ENCODE measurements at places on chromosomes 6 and 20.

DNA sequence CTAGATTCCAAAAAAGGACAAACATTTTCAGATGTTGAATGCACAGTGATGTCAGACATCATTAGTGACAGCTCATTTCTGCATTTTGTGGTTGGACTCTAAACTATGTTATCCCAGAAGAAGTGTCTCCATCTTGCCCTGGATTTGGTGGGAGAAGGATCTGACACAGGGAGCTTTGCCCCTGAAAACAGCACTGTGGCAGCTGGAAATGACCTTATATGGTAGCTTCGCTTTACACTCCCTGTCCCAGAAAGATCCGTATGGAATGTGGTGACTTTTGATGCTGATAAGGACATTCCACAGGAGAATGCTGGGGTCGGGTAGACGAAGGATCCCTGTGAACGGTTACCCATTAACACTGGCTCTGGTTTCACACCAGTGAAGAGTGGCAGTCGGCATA lies 87.2 kb upstream of the EDN1 start:
- no peak for DNase-seq

DNA sequence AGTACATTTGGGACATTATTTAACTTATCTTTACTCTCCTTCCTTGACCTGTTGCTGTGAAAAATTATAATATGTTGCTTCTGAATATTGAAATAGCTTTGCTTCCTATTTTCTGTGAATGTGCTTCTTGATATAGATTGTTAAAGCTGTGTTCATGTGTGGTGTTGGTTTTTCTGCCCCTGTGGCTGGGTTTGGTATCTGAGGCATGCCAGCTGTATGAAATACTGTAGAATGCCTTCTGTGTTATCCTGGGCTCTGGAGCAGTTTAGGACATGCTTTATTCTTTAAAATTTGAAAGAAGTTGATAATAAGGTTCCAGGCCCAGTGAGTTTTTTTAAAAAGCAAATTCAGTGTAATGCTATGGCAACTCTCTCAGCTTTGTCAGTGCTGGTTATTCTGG lies 71.7 kb downstream of the HIVEP1 start:
- no peak for DNase-seq

GRCh38 chr20:11350126-11351005 lies 567.3 kb upstream of the BTBD3 start:
- DNase-seq = no peak

- peak; percentile 75 for DNase-seq
These were observed 541 bp downstream of the SNX21 start for GRCh38 chr20:45833883-45834796.

DNA sequence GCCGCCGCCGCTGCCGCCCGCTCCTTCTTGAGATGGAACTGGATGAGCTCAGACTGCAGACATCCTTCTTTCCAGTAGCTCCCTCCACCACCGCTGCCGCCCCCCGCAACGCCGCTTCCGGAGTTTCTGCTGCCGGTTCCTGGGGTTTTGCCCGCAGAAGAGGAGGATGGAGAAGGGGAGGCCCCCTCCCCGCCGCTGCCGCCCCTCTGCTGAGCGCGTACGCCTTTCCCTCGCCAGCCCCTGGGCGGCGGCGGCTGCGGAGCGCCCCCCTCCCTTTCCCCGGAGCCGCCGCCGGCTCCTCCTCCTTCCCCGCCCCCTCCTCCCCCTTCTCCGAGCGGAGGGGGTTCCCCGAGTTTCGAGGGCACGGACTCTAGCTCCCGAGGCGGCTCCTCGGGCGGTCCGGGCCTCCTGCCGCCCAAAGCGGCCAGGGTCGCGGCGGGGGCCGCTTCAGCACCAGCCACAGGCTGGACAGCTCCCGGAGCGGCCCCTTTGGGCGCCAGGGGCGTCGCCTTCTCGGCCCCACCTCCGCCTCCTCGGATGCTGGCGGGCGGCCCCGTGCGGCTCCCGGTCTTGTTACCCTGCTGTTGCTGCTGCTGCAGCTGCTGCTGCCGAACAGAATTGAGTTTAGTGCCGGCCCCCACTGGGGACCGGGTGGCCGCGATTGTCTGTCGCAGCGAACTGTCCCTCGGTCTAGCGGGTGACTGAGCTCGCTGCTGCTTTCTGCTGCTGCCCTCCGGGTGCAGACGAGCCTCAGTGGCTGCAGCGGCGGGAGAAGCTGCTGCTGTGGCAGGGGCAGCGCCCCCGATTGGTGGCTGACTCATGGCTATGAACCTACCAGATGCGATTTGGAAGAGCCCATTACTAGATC lies 3.1 kb downstream of the MTCL3 start:
- DNase-seq = peak; percentile 66

DNA sequence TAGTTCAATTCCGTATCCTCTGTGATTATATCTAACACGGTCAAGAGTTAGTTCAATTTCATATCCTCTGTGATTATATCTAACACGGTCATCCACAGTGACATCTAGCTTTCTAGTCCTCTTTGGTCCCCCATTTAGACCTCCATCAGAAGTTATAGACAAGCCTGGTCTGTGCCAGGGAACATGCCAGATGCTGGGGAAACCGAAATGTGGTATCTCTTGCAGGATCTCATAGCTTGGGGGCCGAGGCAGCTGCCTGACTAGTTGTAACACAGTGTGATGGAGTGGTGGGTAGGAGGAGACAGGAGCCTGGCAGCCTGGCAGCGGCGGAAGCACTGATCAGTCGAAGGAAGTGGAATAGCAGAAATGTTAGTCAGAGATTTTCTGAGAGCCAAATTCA lies 13.8 kb upstream of the SMOC2 start:
- DNase-seq = no peak

GRCh38 chr20:2385496-2385895 lies 4.8 kb downstream of the TGM6 start:
- DNase-seq = no peak

DNA sequence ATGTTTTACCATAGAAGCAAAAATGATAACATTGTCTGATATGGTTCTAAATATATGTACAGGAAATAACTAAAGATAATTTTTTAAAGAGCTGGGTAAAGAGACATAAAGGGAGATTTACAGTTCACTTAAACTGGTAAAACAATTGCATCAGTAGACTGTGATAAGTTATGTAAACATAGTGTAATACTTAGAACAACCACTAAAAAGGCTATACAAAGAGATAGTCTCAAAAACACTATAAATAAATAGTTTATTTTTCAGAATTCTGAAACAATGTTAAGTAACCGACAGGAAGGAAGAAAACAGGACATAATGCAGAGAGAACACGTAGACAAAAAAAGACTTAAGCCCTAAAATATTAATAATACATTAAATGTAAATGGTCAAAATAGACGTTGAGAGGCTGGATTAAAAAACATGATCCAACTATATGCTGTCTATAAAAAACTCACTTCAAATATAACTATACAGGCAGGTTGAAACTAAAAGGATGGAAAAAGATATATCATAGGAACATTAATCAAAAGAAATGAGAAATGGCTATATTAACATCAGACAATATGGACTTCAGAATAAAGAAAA lies 32.7 kb upstream of the ATXN1 start:
- DNase-seq = no peak

DNA sequence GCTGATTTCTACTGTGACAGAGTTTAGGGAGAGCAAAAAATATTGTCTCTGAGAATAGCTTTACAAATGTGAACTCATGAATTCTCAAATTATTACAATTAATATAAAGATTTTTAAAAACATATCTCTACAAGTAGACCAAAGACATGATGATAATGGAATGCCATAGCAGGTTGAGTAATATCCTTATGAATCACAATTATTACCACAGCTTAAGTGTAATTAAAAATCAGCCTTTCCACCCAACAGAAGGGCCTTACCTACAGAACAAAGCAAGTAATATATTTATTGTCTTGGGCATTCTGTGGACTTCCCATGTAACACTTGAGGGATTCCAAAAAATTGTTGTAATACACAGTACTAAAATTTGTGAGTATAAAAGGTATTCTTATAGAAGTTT lies 1099.6 kb upstream of the GJE1 start:
- DNase-seq = no peak

- peak; percentile 76 for DNase-seq
These were observed 41.1 kb upstream of the PTGIS start for GRCh38 chr20:49608752-49609670.

GRCh38 chr6:152348116-152348515 lies 289.0 kb downstream of the SYNE1 start:
- no peak for DNase-seq

DNA sequence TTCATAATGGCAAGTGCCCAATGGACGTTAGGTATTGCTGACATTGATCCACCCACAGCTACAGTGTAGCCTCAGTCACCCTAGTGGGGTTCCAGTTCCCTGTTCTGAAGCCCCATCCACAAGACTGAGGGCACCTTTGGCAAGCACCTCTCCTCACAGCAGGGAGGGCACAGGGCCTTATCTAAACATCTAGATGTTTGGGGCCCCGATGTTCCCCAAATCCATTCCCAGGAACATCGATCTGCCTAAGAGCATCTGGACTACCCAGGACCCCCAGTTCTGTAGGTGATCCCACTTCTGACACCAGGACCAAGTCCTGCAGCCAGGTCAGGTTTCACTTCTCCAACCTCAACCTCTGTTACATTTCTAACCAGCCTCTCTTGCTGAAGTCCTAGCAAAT lies 10.6 kb downstream of the APCDD1L start:
- DNase-seq = no peak

- DNase-seq = peak; percentile 83
These were observed 67.2 kb downstream of the PTPN1 start for GRCh38 chr20:50577175-50578018.

DNA sequence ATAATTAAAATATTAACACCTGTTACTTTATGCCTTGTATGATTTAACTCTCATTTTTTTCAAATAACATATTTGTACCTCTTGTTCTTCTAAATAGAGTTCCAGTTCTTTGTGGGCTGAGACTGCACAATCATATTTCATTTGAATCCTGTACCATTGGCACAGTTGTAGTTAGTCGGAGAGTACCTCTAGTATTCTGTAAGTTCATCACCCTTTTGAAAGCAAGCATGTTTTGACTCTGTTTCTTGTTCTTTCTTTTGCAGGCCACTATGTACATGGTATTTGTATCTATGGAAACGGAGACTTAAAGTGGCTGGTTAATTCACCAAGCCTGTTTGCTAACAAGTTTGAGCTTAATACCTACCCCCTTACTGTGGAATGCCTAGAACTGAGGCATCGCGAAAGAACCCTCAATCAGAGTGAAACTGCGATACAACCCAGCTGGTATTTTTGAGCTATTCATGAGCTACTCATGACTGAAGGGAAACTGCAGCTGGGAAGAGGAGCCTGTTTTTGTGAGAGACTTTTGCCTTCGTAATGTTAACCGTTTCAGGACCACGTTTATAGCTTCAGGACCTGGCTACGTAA lies 68.2 kb downstream of the C6orf52 start:
- DNase-seq = no peak

DNA sequence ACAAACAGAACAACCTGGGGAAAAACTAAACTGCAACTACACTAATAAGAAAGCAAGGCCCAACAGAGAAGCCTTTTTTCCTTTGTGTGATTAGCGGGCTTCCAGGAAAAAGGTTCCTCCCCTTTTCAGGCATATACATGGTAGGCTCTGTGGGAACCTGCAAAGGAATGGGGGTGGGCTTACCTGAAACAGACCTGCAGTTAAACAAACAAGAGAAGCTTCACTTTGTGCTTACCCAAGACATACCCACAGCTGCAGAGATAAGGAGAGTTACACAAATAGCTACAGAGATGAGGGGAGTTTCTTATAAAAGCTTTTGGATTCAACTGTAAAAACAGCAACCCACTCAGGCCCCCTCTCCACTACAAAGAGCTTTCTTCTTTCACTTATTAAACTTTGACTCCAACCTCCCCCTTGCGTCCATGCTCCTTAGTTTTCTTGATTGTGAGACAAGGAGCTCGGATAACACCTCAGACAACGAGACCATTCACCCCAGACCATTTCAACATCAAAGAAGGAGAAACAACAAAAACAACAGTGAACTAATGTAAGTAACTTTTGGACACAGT lies 30.9 kb downstream of the RNF146 start:
- no peak for DNase-seq

DNA sequence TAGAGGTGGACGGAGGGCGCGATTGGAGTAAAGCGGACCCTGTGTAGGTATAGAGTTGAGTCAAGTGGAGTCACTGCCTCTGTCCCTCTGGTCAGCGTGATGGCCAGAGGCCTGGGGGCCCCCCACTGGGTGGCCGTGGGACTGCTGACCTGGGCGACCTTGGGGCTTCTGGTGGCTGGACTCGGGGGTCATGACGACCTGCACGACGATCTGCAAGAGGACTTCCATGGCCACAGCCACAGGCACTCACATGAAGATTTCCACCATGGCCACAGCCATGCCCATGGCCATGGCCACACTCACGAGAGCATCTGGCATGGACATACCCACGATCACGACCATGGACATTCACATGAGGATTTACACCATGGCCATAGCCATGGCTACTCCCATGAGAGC lies 479 bp downstream of the SLC39A7 start:
- no peak for DNase-seq

DNA sequence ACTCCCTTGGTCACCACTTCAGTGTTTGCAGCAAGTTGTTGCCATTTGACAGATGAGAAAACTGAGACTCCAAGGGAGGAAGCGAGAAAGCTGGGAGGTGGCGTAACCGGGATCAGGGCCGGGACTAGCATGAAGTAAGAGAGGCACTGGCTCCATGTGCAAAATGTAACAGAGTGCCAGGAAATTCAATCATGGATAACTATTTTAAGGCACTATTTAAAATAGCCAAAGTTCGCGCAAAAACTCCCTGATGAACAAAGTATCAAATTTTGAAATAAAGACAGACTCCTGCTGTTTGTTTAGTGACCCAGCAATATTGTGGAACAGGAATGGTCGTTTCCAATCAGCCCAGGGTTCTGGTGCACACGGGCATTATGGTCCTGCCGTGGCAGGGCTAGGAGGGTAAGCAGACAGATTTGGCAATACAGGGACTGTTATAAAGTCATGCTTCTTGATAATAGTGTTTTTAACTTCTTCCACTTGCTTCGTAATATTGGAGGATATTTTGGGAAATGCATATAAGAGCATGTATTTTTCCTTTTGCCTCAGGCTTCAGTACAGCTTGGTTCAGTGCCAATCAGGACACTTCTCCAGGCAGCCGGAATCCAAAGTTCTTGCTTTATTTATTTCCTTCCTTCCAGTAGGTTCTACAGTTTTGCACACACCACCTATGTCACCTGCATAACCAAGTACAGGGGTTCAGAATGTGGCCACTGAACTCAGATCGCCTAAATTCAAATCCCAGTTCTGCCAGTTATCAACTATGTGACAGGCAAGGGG lies 141.6 kb downstream of the EYA2 start:
- DNase-seq = no peak

DNA sequence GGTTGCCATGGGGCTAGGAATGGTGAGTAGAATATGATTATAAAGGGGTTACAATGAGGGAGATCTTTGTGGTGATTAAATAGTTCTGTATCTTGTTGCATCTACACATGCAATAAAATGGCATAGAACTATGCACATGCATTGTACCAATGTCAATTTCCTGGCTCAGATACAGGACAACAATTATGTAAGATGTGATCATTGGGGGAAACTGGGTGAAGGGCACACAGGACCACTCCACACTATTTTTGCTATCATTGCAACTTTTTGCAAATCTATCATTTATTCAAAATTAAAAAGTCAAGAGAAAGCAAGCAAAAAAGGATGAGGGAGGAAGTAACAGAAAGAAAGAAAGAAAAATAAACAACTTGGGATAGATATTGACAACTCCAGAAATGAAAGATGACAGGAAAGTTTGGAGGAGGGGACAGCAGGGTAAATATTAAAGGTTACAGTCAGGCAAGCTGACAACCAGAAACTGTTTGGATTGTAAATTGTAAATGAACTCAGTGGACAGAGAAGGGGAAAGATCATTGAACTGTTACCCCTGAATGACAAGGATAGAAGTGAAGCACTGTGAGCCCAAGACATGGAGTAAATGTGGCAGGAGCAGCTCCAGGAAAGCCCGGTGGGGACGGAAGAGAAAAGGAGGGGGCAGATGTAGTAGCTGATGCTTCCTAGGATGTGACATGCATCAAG lies 499.6 kb upstream of the JARID2 start:
- no peak for DNase-seq

Data from cerebellar cortex (tissue), 1 donor.